ENCODE measurements at places on chromosomes 5 and 9.
A peak's percentile ranks its signal among the peaks of the same experiment; 100 is the strongest.

GRCh38 chr9:96567203-96567700 is 52.4 kb downstream of the CDC14B start:
- no peak for DNase-seq

DNA sequence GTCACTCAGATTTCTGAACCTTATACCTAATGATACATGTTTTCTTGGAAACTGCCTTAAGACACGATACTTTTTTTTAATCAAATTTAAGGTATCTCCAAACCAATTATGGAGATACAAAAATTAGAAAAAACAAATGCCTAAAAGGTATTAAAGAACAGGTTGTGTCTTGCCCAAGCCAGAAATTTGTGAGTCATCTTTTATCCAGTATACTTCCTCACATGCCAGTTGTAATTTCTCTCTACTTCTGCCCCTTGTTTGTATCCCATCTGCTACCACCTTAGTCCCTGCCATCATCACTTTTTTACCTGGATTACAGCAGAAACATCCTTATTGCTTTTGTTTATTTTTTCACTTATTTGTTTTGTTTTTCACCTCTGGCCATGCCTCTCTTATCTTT is 571.2 kb upstream of the DAB2 start:
- DNase-seq: no peak

DNA sequence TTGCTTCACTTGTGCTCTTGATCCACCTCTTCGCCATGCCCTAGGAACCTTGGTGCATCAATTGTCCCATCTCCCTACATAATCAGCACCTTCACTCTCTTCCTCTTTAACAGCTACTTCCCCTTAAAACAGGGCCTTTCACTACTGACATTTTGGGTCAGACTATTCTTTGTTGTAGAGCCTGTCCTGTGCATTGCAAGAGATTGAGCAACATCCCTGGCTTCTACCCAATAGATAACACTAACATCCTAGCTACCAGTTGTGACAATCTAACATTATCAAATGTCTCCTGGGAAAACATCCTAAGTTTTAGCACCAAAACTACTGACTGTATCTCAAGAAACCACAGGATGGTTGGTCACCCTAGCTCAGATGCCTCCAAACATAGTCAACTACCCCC is 854.3 kb upstream of the DMAC1 start:
- DNase-seq: peak; percentile 100

GRCh38 chr9:68431307-68431706 is 74.9 kb downstream of the PGM5 start:
- no peak for DNase-seq

- DNase-seq: no peak
Measured at GRCh38 chr5:154312576-154312975, 122.0 kb downstream of the GALNT10 start.

DNA sequence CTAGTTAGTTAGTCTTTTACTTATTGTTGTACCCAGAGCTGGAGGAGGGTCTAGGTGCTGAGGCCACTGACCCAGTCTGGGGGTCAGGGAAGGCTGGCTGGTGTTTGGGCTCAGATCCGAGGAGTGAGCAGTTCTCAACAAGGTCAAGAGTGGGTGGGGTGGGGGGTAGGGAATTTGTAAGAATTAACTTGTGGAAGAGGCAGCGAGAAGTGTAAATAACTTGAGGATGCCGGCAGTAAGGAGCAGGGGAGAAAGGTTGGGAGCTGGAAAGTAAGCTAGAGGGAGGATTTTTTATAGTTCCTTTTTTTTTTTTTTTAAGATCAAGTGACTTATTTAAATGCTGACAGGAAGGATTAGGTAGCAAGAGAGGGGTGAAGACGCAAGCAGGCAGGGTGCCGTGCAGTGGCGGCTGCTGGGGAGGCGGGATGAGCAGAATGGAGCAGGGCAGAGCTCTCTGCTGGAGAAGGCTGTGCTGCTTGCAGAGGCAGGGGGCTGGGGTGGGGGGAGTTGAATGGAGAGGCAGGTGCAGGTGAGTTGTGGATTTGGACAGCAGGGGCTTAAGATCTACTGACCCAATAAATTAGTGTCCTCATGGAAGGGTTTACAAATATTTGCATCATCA is 35.3 kb upstream of the SMIM32 start:
- DNase-seq: no peak

DNA sequence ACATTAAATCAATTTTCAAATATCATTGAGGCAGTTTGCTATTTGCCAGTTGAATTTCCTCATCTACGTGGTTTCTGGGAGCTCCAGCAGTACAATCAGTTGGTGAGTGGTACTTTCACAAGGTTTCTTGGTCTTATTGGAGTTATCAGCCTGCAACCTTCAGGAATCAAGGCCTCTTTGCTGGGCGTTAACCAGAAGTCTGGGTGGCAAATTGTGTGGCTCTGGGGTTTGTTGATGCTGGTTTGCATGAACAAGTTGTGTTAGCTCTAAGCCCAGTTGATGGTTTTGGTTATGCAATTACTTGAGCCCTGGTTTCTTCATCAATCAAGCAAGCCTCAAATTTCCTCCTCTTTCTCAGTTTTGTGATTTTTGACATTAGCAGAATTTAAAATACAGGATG is 152.9 kb upstream of the ANKRD55 start:
- DNase-seq: no peak

- peak; percentile 13 for DNase-seq
Measured at GRCh38 chr5:102811972-102812371, 56.9 kb downstream of the PAM start.

- DNase-seq: no peak
Measured at GRCh38 chr5:27308153-27308552, 269.8 kb upstream of the CDH9 start.

DNA sequence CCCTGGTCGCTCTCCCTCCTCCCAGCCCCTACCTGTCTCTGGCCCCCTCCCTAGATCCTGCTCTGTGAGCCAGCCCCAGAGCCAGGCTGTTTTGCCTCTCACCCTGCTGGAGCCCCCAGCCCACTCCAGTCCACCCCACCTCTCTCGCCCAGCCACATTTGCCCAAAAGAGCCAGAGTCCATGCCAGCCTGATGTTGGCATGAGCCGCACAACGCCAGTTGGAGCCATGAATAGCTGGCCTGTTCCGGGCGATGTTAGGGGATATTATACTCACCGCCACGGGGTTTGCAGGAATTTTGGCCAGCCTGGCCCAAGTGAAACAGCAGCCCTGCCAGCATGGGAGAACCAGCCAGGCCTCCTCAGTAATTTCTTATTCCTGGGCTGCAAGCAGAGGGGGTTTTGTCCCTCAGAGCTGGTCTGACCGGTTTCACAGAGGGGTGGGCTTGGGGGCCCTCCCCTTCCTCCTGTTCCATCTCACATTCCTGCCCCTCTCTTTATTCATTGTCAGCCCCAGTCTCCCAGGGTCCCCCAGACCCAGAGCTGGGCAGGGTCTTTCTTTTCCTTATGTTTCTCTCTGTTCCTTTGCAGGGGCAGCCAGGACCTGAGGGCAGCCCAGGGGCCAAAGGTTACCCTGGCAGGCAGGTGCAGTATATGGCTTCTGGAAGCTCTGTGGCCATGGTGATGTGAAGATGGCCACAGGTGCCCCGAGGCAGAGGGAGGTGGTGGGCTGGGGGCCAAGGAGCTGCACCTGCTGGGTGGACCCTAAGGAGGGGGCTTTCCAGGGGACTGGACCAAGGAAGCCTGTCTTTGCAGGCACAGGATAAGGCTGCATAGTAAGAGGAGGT is 50.1 kb downstream of the COL27A1 start:
- no peak for DNase-seq

GRCh38 chr5:134600600-134600999 is 32.0 kb downstream of the SAR1B start:
- no peak for DNase-seq

- DNase-seq: peak; percentile 21
Measured at GRCh38 chr5:173857234-173857633, 30.9 kb upstream of the CPEB4 start.

GRCh38 chr5:168712280-168712924 is 133.2 kb upstream of the PANK3 start:
- no peak for DNase-seq

DNA sequence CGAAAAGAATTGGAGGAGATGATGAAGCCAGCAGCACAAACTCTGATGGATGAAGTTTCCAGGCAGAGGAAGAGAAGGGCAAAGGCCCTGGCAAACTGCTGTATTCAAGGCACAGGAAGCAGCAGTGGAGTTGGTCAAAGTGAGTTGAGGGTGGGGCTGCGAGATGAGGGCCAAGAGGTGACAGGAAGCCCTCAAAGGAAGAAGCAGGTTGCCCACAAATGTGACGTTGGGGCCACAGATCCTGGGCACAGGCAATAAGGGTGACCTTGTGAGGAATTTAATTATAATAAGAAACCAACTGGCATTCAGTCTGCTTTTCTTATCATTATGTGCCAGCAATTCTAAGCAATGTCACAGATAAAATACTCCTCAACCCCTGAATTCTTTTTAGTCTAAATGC is 261.8 kb downstream of the CTNND2 start:
- no peak for DNase-seq

GRCh38 chr9:93595461-93595860 is 19.1 kb downstream of the PHF2 start:
- DNase-seq: no peak

DNA sequence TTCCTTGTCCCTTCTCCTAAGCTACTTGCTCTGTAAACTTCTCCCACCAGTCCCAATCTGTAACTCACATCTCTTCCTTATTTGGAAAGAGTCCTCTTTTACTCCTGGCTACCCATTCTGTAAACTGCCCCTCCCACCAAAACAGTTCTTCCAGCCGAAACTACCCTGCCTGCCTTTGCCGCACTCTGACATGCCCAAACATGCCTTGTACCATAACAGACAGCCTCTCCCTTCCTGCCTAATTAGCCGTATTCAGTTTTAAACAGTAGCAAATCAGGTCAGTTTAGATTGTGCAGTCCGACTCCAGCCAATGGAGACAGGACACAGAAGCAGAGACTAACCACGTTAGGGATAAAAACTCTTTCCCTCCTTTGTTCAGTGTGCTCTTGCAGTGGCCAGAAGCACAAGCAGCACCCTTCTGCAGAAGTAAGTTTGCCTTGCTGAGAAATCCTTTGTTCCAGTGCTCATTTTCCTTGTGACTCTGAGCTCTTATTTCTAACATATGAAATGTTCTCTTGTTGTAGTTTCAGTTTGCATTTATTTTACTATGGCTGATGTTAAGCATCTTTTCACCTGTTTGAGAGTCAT is 5.4 kb upstream of the GLT6D1 start:
- no peak for DNase-seq

DNA sequence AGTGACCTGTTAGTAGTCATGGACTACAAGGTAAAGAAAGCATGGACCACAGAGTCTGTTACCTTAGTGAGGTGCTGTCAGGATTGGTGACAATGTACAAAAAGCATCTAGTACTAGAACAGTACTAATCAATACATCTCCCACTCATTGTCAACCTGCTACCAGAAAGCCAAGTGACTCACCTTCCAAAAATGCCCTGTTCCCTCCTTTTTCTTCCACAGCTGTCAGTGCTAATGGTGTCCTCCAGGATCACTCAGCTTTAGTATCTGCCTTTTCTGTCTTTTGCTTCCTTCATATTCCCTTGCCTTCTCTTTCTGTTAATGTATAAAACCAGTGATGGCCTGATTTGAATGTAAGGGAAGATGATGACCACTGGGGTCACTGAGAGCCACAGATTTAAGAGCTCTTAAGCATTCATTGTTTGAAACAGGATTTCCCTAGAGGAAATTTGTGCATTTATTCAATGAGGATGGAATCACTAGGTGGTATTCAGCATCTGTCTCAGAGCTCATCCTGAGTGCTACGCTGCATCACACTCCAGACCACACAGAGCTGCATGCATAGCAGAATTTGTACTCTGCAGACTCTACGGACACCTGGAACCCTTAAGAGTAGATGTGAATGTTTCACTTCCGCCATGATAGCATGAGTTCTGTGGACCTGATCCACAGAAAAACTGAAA is 71.0 kb downstream of the SV2C start:
- no peak for DNase-seq

DNA sequence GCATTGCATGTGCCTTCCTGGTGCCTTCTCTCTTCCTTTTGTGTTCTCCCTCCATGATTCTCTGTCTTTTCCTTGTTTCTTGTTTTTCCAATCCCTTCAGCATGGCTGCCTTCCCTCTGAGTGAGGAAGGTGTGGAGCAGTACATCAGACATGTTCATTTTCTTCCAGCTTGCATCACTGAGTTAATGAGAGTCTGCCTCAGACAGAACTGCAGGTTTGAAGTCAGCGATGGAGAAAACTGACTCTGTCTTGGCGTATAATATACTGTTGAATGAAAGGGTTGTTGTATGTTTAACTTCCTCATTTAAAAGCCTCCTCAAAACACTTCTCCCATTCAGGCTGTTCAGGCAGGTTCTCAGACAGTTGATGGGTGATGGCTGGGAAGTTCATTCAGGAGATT is 129.3 kb downstream of the KDM4C start:
- peak; percentile 96 for DNase-seq

GRCh38 chr5:2674456-2674855 is 77.0 kb downstream of the IRX2 start:
- no peak for DNase-seq

DNA sequence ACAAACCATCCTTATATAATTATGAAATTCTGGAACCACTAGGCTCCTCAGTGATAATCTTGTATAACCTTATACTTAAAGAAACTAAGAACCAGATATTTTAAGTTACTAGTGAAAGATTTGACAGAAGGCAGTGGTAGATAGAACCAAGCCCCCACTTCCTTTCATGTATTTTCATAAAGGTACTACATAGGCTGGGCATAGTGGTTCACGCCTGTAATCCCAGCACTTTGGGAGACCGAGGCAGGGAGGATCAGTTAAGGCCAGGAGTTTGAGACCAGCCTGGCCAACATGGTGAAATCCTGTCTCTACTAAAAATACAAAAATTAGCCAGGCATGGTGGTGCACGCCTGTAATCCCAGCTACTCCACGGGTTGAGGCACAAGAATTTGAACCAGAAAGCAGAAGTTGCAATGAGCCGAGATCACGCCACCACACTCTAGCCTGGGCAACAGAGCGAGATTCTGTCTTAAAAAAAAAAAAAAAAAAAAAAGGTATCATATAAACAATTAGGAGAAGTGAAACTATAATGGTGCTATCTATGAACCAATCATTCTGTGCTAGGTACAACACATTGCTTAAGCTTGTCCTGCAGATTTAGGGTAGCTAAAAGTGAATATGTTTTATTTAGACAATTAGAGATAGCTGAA is 27.9 kb upstream of the DTWD2 start:
- DNase-seq: no peak

GRCh38 chr5:82642313-82642712 is 364.2 kb upstream of the RPS23 start:
- DNase-seq: no peak

GRCh38 chr5:38780945-38781344 is 64.9 kb upstream of the OSMR start:
- DNase-seq: no peak

GRCh38 chr5:154474396-154475334 is 3.4 kb downstream of the HAND1 start:
- DNase-seq: no peak

Data from OCI-M1 (cell line).